ENCODE measurements at places on chromosomes 6 and 20. TPM values are rescaled to one million over a fixed set of nuclear protein-coding genes. Genes with fewer than 3 reads are reported as not detected.

VARS2 gene
- total RNA-seq: 28.7 TPM

TRAPPC3L gene
- total RNA-seq: 0.64 TPM

KIAA0408 gene
- 55.0 TPM for total RNA-seq

TRIM27 gene
- total RNA-seq: 49.9 TPM

DNA sequence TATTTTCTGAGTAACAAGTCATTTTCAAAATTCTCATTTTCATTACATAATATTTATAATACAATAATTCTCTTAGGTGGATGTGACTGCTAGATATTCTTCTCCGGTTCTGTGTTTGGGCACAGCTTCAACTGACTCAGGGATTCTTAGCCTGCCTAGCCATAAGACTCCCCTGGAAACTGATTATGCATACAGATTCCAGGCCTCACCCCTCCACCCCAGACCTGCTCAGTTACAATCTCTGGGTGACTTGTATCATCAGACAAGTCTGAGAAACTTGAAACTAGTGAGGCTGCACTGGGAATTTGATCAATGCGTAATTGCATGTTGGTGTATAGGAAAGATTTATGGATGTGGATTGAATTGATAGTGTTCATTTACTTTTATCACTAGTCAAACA is 25.4 kb downstream of the FLRT3 start:
- DNase-seq: no peak

DNA sequence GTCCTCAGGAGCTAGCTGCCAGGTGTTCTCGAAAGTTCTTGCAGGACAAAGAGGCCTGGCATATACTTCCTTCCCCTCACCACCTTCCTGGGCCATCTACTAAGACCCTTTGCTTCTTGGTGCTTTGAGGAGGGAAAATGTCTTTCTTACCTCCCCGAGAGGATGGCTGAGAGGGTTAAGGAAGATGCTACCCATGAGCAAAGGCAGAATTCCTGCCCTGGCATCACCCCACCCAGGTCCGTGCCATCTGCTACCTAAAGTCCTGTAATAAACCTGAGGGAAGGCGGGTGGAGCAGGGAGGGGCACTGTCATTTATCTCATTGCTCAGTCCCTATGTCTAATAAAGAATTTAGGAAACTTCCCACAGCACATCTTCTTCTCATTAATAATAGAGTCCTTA is 16.2 kb downstream of the GFOD1 start:
- no peak for DNase-seq

DNA sequence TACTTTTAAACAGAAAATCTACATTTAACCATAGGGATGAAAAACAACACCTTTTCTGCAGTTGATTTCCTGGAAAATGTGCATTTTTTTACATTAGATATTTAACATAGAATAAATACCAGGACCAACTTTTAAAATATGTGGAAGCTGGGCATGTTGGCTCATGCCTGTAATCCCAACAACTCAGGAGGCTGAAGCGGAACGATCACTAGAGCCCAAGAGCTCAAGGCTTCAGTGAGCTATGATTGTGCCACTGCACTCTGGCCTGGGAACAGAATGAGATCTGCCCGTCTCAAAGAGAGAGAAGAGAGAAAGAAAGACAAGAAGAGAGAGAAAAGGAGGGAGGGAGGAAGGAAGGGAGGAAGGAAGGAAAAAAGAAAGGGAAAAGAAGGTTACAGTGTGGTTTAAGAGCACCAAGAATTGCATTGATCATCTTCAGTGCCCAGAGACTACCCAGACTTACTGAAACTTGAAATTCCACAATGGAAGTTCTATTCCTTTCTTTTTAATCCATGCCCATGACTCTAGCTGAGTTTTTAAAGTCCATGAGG is 189.4 kb upstream of the ARID1B start:
- DNase-seq: no peak

DNA sequence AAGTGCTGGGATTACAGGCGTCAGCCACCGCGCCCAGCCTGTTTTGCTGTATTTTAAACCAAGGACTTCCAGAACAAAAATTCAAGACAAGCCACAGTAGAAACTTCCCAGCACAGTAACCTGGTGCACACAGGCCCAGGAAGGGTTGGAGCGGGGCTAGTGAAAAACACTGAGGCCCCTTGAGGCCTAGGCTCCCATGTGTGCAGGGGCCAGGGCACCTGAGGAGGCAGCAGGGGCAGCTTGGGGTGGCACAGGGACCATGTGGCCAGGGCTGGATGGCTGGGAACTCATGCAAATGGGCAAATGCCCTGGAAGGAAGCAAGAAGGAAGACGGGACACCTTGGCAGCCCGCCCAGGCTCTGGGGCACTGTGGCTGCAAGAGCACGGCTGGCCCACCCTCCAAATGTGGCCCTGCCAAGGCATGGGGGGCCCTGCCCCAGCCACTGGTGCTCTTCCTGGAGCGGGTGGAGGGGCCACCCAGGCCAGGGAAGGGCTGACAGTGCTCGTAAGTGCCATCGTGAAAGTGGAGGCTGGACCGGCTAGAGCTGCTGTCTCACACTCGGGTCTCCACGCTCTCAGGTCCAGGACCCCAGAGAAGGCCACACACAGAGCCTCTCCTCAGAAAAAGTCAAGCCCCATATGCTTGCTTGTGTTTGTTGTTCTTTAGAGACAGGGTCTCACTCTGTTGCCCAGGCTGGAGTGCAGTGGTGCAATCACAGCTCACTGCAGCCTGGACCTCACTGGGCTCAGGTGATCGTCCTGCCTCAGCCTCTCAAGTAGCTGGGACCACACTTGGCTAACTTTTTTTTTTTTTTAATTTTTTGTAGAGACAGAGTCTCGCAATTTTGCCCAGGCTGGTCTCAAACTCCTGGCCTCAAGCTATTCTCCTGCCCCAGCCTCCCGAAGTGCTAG is 10.3 kb downstream of the SLC2A4RG start:
- DNase-seq: no peak

DNA sequence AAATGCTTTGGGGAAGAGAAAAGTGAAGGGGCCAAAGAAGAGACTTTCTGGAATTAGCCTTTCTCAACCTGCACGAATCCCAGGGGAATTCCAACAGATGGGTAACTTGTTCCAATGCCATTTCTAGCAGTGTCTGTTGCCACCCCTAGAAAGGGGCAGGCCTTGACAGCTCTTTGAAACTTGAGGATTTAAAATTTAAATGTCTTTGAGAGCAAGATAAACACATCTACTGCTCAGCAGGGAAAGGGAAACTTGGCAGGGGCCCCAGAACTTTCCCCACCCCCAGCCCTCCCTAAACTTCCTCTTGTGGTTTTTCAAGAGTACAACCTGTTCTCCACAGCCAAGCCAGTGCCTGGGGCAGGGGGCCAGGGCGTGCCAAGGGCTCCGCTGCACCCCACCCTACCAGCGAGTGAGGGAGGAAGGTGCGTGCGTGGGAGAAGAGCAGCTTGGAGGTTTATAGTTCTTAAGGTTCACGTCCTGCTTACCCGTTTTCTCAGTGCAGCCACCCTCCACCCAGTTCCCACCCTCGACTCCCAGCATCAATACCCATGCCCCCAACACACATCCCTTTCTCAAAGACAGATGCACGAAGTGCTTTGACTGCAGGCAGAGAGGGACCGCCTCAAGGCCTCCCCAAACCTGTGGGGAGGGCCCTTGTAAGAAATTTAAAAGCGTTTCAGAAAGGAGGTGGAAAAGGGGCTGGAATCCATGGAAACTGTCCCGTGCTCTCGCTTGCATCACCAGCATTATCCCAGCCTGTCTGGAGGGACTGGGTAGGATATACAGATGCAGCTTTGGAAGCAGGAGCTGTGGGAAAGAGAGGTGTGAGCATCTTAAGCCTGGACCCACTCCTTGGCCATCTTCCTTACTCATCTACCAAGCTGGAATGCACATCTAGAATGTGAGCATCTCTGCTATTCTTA is 4.5 kb upstream of the TAF8 start:
- DNase-seq: peak; percentile 97

DNA sequence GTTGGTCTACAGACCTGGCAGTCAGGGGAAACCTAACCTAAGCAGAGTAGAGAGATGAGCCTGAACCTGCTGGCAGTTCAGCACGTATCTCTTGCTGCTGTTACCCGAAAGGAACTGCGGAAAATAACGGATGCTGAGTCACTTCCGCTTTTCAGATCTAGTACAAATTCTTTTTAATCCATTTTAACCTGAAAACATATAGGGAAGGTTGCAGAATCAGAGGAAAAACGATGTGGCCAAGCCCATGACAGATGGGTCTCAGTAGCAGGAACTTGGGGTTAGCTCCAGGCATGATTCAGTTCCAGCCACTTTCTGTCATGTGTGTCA is 351.9 kb upstream of the PRND start:
- DNase-seq: no peak

GRCh38 chr6:34236443-34237315 is at the start of gene HMGA1:
Gene HMGA1, plus strand, starts transcription at chr6:34236873. Its CDS starts 3,908 bp downstream, at chr6:34240781.
- peak; percentile 94 for DNase-seq

- DNase-seq: no peak
Measured at GRCh38 chr20:41152108-41152757, 14.9 kb downstream of the PLCG1 start.

GRCh38 chr6:110232450-110232849 is 52.2 kb downstream of the CDC40 start:
- DNase-seq: no peak

All from upper lobe of right lung (tissue), 1 donor.